ENCODE measurements at places on chromosomes 7 and 10. TPM values are rescaled to one million over a fixed set of nuclear protein-coding genes. Genes with fewer than 3 reads are reported as not detected.
A peak's percentile ranks its signal among the peaks of the same experiment; 100 is the strongest.

- H3K4me1 ChIP-seq: peaks cover 54% of the 10 kb centered on the region
- DNase-seq: peak; percentile 52
- peak overlapping the region; percentile 71 for H3K4me3 ChIP-seq
- no peaks in the 10 kb centered on the region for H3K36me3 ChIP-seq
- H3K27ac ChIP-seq: no peak overlapping the region
- peaks cover 72% of the 10 kb centered on the region for H3K27me3 ChIP-seq
These were observed 1.2 kb upstream of the SMARCD3 start for GRCh38 chr7:151249732-151250072.

DNA sequence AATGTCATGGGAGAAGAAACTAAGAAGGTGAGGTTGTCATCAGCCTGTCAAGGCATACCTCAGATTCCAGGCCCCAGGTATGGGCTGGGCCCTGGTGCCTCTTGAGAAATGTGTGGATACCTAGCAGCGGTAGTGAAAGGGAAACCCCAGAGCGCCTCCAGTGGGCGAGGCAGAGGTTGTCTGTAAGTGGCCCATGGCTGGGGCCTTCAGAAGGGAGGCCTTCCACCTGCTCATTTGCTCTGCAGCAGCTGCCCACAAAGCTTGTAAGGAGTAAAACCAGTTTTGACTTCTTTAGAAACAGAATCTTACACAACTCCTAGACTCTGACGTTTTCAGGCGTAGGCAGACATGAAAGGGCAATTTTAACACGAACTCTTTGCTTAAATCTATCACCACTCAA is 509.9 kb downstream of the PARD3 start:
- no peak overlapping the region for H3K4me3 ChIP-seq
- H3K4me1 ChIP-seq: peaks cover 10% of the 10 kb centered on the region
- no peaks in the 10 kb centered on the region for H3K27me3 ChIP-seq
- no peak overlapping the region for H3K27ac ChIP-seq
- 0 out of 2 replicates have a peak, but pooled peaks cover 3% of the 10 kb centered on the region for H3K36me3 ChIP-seq

GRCh38 chr10:101189461-101190401 is 39.5 kb downstream of the LBX1 start:
- peaks cover 24% of the 10 kb centered on the region for H3K4me1 ChIP-seq
- H3K27me3 ChIP-seq: peaks cover 4% of the 10 kb centered on the region
- H3K36me3 ChIP-seq: no peaks in the 10 kb centered on the region
- H3K4me3 ChIP-seq: peak overlapping the region; percentile 24
- DNase-seq: peak; percentile 55
- H3K27ac ChIP-seq: peak overlapping the region; percentile 55

GRCh38 chr7:130908345-130909160 is 174.5 kb upstream of the KLF14 start:
- no peak for DNase-seq
- H3K27me3 ChIP-seq: no peaks in the 10 kb centered on the region
- H3K4me1 ChIP-seq: peaks cover 59% of the 10 kb centered on the region
- no peak overlapping the region for H3K27ac ChIP-seq
- H3K36me3 ChIP-seq: no peaks in the 10 kb centered on the region

GRCh38 chr7:27992097-27992496 is 188.5 kb downstream of the JAZF1 start:
- peaks cover 12% of the 10 kb centered on the region for H3K4me1 ChIP-seq
- no peak overlapping the region for H3K4me3 ChIP-seq
- peaks cover 34% of the 10 kb centered on the region for H3K36me3 ChIP-seq
- no peaks in the 10 kb centered on the region for H3K27me3 ChIP-seq
- DNase-seq: no peak

DNA sequence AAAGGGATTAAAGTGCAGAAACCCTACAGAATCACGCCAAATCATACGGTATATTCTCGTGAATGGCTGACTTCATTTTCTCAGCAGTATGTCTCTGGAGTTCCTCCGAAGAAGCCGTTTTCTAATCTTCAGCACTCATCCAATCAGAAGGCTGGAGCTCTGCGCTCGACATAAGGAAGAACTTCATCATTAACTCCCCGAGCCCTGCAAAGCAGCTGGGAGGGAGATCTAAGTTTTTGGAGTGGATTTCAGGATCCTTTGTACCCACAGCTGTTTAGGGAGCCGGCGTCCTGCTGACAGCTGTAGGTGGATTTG is 40.7 kb upstream of the SDK1 start:
- no peaks in the 10 kb centered on the region for H3K36me3 ChIP-seq
- no peaks in the 10 kb centered on the region for H3K27me3 ChIP-seq
- no peak for DNase-seq
- H3K4me1 ChIP-seq: peaks cover 44% of the 10 kb centered on the region
- H3K4me3 ChIP-seq: no peak overlapping the region

DNA sequence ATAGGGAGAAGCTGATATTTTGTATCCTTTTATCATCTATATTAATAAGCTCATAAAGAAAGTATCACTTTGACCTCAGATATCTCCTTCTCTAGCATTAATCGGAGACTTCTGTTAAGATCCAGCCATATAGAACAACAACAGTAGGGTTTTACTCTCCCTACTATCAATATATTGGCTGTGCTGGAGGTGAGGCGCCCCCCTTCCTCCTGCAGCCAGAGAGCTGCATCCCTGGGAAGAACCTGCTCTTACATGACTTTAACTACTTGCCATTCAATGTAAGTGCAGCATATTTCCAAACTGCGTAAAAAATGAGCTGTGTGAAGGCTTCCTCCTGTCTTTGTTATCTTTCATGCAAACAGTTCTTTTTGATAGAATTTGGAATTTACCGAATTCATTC is 247.8 kb downstream of the SDK1 start:
- H3K4me3 ChIP-seq: peak overlapping the region; percentile 28
- peaks cover 49% of the 10 kb centered on the region for H3K4me1 ChIP-seq
- H3K27ac ChIP-seq: peak overlapping the region; percentile 61
- no peaks in the 10 kb centered on the region for H3K27me3 ChIP-seq
- no peak for DNase-seq

DNA sequence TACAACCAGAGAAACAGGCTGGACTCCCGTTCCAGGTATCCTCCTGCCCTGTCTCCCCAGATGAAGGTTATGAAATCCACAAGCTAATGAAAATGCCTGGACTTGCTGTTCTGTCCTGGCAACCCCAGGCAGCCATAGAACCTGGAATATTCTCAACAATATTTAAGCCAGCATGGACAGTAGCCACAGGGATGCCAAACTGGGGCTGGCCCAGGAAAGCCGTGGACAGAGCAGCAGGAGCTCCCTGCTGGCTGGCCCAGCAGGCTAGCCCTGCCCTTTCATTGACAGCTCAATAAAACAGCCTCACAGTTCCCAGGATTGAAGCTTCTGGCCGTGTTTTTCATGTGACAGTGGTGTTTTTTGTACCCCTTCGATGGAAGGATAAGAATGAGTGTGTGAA is 230.6 kb downstream of the BMPER start:
- H3K27ac ChIP-seq: no peak overlapping the region
- no peak overlapping the region for H3K4me3 ChIP-seq
- H3K4me1 ChIP-seq: peaks cover 20% of the 10 kb centered on the region
- no peaks in the 10 kb centered on the region for H3K27me3 ChIP-seq

DNA sequence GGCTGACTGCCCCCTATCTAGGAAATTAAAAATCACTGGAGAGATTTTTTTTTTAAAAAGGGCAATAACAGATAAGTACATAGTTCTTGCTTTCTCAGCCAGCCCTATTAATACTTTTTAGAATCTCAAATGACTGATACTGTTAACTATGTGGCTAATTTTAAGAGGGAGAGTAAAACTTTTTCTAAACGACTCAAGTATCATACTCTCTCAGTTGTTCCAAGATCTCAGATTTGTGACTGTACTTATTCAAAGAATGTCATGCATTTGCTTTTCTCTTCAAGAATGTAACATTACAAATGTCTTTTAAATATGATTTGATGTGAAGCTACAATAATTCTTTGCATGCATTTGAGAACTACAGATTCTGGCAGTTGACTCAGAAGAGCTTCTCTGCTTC is 55.4 kb upstream of the RAB11FIP2 start:
- 0 out of 2 replicates have a peak, but pooled peaks cover 1% of the 10 kb centered on the region for H3K36me3 ChIP-seq
- H3K4me1 ChIP-seq: no peaks in the 10 kb centered on the region
- no peaks in the 10 kb centered on the region for H3K27me3 ChIP-seq
- no peak overlapping the region for H3K27ac ChIP-seq
- no peak overlapping the region for H3K4me3 ChIP-seq

DNA sequence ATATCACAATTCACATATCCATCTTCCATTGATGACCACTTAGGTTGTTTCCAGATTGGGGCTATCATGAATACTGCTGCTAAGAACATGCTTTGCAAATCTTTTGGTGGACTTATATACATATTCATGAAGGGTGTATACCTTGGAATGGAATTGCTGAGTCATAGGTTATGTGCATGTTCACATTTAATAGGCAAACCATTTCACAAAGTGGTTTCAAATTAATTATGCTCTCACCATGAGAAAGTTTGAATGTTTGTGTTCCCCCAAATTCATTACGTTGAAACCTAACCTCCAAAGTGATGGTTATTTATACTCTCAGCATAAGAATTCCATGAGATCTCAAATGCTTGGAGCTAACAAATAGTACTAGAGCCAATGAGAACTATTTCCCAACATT is 86.4 kb downstream of the VPS41 start:
- H3K4me1 ChIP-seq: no peaks in the 10 kb centered on the region
- H3K36me3 ChIP-seq: peaks cover 9% of the 10 kb centered on the region
- no peak for DNase-seq

- DNase-seq: no peak
- H3K27me3 ChIP-seq: no peaks in the 10 kb centered on the region
- no peaks in the 10 kb centered on the region for H3K36me3 ChIP-seq
- no peak overlapping the region for H3K27ac ChIP-seq
- H3K4me3 ChIP-seq: no peak overlapping the region
- H3K4me1 ChIP-seq: peaks cover 3% of the 10 kb centered on the region
These were observed 189.3 kb downstream of the ABCA13 start for GRCh38 chr7:48360574-48360973.

The MMP21 gene
- not detected for total RNA-seq

The LIPF gene
- total RNA-seq: not detected

- H3K27ac ChIP-seq: no peak overlapping the region
- no peaks in the 10 kb centered on the region for H3K27me3 ChIP-seq
- H3K36me3 ChIP-seq: peaks cover 22% of the 10 kb centered on the region
- no peak overlapping the region for H3K4me3 ChIP-seq
- DNase-seq: no peak
These were observed 33.4 kb downstream of the IQUB start for GRCh38 chr7:123500878-123501489.

The SORCS1 gene
- 3.3 TPM for total RNA-seq

- peak overlapping the region; percentile 77 for H3K4me3 ChIP-seq
- H3K4me1 ChIP-seq: peaks cover 35% of the 10 kb centered on the region
- peaks cover 25% of the 10 kb centered on the region for H3K27me3 ChIP-seq
- H3K27ac ChIP-seq: no peak overlapping the region
These were observed 471 bp downstream of the PFKP start for GRCh38 chr10:3067859-3068179.

- no peak for DNase-seq
- no peaks in the 10 kb centered on the region for H3K36me3 ChIP-seq
- peaks cover 3% of the 10 kb centered on the region for H3K4me1 ChIP-seq
- H3K27me3 ChIP-seq: peaks cover 6% of the 10 kb centered on the region
These were observed 10.2 kb upstream of the IL2RA start for GRCh38 chr10:6072215-6072934.

The ACHE gene
- 7.7 TPM for total RNA-seq

GRCh38 chr7:116576350-116577319 is 51.8 kb downstream of the CAV1 start:
- no peaks in the 10 kb centered on the region for H3K4me1 ChIP-seq
- no peak overlapping the region for H3K27ac ChIP-seq
- DNase-seq: no peak

Measured in WTC11 (cell line).